ENCODE measurements at places on chromosomes 6 and 20.

- no peak for DNase-seq
These were observed 100.7 kb upstream of the STMND1 start for GRCh38 chr6:17001188-17001587.

DNA sequence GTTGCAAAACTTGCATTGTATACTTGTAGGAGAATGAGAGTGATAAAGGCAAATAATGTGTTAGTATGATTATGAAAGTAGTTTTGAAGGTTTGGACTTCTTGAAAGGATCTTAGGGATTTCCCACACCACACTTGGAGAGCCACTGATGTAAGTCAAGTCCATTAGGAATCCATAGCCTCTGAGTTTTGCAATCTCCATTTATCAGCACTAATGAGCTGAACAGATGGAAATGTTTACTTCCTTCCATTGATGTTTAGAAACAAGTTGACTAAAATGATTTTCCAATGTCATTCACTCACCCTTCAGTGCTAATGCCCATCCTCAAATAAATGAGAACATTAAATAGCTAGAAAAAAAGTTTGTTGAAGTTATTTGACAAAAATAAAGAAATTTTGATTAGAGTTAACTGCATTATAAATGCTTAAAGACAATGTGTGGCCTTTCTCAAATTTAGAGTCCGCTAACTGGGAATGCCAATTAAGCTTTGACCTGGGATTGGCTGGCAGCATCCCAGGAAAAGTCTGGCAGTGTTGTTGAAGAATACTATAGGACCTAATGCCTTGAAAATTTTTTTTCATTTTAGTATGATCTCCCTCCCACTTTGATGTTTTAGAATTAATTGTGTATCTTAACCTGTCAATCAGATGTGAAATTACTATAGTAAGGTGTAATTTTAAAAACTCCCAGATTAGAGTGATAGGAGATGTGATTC is 68.0 kb downstream of the SLC35F1 start:
- DNase-seq = no peak

DNA sequence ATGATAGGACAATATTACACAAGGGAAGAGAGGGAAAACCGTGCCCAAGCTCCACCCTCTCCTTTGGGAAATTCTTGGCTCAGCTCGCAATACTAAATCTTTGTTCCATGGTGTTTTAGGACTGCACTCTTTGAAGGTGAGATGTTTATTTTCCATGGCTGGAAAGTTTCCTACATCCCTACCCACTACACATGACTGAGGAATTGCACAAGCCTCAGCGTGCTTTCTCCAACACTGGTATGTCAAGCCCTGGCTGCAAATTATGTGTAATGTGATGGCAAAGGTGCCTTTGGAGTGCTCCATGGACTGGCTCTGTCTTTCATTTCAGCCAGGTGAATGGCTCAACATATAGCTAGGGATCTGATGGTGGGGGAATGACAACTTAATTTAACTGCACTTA is 134.3 kb downstream of the ISM1 start:
- no peak for DNase-seq

GRCh38 chr6:157669747-157670216 is 153.3 kb upstream of the SNX9 start:
- no peak for DNase-seq

- no peak for DNase-seq
These were observed 934.4 kb downstream of the KIF16B start for GRCh38 chr20:15638816-15639215.

- DNase-seq = no peak
These were observed 215.4 kb upstream of the RUNX2 start for GRCh38 chr6:45112711-45113110.

DNA sequence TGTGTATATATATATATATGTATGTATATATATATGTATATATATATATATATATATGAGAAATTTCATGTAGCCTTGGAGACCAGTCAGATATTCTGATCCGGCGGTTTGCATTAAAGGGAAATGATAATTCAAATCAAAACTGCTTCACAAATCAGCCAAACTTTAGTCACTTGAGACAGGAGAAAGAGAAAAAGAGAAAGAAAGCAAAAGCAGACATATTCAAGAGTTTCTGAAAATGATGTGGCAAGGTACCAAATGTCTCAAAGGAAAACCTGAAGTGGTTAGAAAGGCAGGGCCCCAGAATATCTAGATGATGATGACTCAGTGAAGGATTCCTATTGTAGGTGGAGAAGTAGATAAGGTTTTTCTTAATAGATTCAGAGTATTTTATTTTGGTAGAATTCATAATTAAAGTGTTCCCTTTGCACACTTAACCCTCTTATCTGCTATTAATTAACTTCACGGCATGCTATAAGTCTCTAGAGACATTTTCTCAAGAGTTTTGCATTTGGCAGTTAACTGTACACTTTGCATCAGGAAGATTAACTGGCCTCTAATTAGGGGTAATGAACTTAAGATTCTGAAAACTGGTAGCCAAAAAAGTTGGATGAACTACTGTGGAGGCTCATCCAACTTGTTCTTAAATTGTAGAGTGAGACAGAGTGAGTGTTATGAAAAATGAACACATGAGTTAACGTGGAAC is 50.1 kb upstream of the ASF1A start:
- no peak for DNase-seq

DNA sequence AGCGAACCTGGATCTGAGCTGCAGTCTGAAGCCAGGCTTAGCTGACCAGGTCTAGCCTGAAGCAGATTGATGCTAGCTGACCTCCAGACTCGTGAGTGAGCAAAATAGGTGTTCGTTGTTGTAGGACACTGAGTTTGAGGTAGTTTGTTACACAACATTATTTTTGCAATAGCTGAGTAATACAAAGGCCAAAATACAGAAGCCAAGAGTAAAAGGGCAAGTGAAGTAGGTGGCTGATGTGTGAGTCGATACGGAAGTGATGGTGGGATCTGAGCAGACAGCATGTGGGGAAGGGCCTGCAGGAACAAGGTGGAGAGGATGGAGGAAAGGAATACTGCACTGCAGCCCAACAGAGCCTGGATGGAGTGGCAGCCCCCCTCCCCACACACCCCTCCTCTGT is 8.5 kb upstream of the SPATS1 start:
- no peak for DNase-seq

DNA sequence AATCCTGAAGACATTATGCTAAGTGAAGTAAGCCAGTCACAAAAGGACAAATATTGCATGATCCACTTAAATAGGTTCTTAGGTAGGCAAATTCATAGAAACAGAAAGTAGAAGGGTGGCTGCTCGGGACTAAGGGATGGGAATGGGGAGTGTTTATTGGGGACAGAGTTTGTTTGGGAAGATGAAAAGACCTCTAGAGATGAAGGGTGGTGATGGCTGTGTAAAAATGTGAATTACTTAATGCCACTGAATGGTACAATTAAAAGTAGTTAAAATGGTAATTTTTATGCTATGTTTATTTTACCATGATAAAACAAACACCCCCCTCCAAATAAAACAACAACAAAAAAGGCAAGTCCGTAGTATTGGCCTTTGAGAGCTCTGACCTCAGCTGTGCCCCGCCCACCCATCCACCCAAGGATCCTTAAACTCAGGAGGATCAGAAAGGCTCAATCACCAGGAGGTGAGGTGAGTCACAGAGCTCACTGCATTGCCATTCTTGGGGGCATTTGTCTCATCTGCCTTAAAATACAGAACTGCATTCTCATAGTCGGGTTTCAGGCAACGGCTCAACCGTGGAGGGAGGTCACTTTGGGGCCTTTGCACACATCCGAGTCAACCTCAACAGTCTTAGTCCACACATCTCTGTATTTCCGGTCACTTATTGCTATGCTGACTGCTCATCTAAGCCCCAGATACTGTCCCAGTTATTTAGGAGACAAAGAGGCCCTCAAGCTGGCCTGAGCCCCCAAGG is 96.7 kb downstream of the SLC22A23 start:
- no peak for DNase-seq

- no peak for DNase-seq
These were observed 13.9 kb downstream of the ZNF217 start for GRCh38 chr20:53579581-53580375.

DNA sequence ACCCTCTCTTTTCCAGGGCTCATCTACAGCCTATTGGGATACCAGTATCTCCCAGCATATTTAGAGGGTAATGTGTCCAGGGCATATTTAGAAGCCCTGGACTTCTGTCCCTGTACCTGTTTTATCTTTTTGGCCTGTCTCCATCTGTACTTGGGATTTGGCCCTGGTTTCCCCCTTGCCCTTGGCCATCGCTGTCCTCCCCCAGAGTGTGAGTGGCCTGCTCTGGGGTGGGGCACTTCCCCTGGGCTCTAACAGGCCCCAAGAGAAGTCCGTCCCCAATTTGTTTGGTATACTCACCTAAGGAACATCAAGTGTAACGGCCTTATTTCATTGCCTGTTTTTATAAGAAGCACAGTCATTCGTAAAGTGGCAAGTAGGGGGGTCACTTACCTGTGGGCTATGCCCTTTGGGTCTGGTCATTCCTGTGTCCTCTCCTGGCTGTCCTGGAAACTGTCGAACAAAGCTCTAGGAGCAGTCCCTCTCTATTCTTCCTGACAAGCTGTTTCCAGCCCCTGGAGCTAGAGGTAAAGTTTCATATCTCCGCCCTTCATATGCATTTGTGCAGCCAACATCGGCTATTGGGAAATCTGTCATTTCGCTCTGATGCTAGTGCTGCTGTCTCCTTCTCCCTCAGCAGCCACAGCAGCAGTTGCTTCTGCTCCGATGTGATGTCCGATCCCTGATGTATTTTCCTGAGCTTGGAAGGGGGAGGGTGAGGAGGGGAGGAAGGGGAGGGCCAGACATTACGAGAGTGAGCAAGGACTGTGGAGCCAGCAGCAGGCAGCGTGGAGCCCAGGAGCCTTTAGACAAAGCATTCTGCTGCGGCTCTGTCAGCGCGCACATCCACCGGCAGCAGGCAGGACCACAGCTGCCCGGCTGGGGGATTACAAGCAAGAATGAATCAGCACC is 83.4 kb downstream of the TCP11 start:
- no peak for DNase-seq

- no peak for DNase-seq
These were observed 202.5 kb upstream of the ASCC3 start for GRCh38 chr6:101083533-101084175.

DNA sequence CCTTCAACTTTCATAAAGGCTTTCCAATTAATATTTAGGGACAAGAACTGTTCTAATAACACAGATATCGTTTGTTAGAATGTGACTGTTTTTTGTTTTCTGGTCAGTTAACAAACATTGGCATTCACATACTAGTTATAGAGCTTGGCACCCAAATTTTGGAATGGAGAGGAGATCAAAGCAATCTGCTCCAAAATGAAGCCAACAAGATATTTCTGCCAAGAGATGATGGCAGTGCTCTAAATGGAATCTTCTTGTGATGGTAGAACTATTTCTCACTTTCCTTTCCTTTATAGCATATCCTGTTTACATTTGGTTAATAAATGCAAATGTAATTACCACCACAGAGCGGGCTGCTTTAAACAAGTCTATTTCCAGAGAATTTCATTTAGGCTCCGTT is 208.3 kb upstream of the RIMS1 start:
- no peak for DNase-seq

- DNase-seq = no peak
These were observed 75.2 kb downstream of the RAMACL start for GRCh38 chr6:166511316-166511715.

DNA sequence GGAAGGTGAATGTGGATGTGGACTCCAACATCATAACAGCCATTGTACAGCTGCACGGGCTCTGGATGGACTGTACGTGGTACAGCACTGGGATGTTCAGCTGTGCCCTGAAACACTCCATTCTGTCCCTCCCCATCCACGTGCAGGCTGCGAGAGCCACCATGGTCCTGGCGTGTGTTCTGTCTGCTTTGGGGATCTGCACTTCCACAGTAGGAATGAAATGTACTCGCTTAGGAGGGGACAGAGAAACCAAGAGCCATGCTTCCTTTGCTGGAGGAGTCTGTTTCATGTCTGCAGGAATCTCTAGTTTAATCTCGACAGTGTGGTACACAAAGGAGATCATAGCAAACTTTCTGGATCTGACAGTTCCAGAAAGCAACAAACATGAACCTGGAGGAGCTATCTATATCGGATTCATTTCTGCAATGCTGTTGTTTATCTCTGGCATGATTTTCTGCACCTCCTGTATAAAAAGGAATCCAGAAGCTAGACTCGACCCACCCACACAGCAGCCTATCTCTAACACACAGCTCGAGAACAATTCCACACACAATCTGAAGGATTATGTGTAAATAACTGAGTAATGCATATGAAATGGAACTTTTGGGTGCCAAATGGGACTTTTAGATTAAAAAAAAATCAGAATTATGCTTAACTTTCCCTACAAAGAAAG is 12.1 kb downstream of the CLDN20 start:
- DNase-seq = no peak

GRCh38 chr20:2693286-2694007 is 867 bp downstream of the EBF4 start:
- no peak for DNase-seq

- no peak for DNase-seq
These were observed 22.8 kb downstream of the DCBLD1 start for GRCh38 chr6:117505311-117505710.

DNA sequence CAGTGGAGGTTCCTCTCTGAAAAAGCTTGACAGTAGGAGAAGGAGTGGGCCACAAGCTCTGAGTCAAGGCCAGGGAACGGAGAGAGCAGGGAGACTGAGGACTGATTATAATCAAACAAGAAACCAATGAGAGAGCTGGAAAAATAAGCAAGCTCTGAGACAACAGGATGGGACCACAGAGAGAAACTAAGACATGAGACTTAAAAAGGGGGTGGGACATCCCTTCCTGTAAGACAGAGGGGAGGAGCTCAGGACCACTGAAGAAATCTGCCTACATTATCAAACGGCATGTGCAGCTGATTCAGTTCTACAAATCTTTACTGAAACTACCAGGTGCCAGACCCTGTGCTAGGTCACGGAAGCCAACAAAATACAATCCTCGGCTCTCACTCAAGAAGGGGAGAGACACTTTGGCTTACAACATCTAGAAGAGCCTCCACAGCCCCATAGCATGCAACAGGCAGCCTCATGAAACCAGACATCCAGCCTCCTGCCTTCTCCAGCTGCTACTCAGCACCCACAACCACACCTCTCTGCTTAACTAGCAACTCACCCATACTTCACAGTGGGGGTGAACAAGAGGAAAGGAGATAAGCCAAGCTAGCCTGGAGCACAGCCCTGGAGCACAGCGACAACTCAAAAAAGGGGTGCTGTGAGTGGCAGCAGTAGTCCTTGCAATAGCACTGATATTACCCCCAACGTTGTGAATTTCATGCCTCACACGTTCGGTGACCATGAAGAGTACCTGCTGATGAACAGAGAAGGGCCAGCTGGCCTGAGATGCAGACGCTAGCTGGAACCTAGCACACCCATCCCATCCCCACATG is 39.1 kb upstream of the ANKRD60 start:
- no peak for DNase-seq

- no peak for DNase-seq
These were observed 113.9 kb upstream of the NAA20 start for GRCh38 chr20:19903168-19903811.

DNA sequence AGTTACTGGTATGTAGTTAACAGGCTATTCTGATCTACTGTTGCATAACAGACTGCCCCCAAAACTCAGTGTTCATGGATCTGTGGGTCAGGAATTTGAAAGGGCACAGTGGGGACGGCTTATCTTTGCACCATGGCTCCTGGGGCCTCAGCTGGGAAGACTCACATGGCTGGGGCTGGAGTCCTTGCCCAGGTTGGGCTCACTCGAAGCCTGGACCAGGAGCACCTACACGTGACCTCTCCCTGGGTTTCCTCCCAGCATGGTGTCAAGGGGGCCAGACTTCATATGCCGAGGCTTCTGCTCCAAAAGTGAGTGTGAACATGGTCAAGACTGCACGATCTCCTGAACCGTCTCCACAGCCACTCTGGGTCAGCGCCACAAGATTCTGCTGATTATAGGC is 11.7 kb downstream of the SYNDIG1 start:
- no peak for DNase-seq

GRCh38 chr6:151757506-151757955 is 50.0 kb upstream of the ESR1 start:
- no peak for DNase-seq

- DNase-seq = no peak
These were observed 25.2 kb downstream of the TBX18 start for GRCh38 chr6:84738996-84739865.
